ENCODE measurements at places on chromosomes 2 and 18.

DNA sequence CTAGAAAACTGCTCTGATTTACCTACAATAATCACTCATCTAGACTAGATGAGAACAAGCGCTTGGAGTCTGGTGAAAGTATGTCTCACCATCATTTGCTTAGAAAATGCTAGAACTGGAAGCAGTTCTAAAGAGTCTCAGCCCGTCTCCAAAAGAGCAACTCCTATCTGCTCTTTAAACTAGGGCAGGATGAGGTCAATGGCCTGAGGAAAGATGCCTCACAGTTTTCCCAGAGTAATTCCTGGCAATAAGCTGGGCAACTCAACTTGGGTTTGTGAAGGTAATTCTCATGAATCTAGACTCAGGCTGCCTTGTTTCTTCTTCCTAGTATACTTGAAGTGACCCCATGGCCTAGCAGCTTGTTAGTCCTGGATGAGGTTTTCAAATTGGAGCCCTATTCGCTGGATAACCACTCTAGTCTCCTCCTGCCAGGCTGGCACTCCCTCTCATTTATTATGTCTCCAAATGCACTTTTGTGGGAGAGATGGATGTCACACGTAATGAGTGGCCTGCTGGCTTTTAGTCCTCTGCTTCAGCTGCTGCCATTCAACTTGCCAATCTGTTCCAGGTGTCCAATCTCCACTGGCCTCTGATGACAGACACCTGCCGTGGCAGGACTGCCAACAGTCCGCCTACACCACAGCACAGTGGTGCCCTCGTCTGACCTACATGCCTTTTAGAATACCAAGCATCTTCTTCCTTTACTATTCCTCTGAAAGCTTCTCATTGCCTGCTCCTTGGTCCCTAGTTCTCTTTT lies 80.9 kb downstream of the CABYR start:
- no peak for DNase-seq

DNA sequence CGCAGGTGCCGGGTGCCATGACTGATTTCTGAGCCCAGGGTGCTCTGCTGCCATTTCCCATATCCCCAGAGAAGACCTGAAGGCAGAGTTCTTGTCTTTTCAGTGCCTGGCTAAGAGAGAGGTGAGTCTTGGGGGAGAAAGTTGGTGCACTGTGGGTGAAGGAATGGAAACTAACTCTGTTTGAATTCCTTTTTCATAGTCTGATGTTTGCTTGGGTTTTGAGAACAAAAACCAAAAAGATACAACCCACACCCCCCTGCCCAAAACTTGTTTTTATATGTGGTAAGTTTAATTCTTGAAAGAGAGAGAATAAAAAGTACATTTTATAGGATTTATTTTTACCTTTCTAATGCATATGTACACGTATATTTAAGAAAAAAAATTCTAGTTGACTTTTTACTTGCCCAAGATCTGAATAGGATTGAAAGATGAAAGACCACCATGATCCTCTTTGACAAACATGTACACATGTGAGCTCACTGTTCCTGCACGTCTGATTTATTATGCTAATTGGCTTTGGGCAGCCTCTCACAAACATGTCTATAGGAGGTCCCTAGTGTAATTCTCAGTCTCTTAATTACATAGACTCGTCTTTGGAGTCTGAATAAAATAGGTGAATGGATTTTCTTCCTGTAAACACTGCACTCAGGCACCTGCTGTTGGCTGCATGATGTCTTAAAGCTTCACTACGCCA lies 46.3 kb downstream of the ARL4C start:
- no peak for DNase-seq

- DNase-seq: no peak
These were observed 107.6 kb downstream of the HAUS1 start for GRCh38 chr18:46211816-46212215.

DNA sequence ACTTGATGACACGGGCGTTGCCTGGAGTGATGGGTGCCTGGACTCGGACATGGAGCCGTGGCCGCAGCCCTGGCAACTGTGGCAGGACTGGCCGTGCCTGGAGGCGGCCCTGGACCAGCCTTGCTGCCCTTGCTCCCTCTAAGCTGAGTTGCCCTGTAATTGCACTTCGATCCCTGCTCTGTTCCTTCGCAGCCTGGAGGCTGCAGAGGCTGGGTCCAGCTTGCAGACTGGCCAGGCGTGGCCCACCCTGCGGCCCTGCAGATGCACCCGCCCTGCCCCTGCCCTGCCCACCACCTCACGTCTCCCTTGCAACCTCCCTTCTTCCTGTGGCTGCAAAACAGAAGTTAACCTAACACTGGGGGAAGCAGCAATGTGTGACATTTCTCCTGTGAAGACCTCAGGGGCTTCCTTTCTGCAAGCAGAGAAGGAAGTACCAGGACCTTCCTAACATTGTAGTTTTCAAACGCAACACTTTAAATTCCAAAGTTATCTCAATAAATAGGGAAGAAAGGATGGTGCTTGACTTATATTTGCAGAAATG lies 174.6 kb upstream of the TPO start:
- DNase-seq: no peak

GRCh38 chr18:55375930-55376329 lies 212.1 kb downstream of the TCF4 start:
- DNase-seq: no peak

Measured in stimulated activated CD4-positive, alpha-beta T cell treated with anti-CD3 and anti-CD28 coated beads, Interleukin-4, amount 100 ng/mL, for 24 hours (primary cell).